ENCODE measurements at places on chromosomes 11 and 22. TPM values are rescaled to one million over a fixed set of nuclear protein-coding genes. Genes with fewer than 3 reads are reported as not detected.

DNA sequence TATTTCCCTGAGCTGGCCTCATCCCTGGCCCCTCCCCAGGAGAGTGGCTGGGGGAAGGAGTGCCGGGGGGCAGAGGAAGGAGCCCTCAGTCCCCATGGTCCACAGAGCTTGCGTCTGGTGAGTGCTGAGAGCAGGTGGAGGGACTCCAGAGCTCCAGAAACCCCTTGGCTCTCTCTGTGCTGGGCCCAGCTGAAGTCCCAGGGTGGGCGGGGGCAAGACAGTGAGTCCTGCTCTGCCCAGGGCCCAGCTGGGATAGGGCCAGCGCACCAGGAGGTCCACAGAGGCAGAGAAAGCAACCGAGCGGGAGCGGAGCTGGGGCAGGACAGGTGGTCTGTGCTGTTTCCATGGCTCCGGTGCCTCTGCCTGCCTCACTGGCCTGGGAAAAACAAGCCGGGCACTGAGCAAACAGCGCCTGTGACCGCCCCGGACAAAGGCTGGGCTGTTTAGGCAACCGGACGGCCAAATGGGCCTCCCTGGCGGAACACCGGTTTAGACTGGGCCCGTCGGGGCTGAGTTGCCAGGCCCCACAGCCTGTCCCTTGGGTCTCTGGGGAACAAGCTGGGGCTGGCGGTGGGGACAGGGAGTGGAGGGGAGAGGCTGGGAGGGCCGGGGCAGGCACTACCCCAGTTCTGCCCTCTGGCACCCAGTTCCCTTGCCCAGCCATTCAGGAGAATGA is 34.1 kb upstream of the WNT7B start:
- peak overlapping the region; percentile 55 for H3K27ac ChIP-seq
- no peaks in the 10 kb centered on the region for H3K27me3 ChIP-seq
- peaks cover 41% of the 10 kb centered on the region for H3K4me1 ChIP-seq
- DNase-seq = no peak
- no peak overlapping the region for H3K4me3 ChIP-seq

DNA sequence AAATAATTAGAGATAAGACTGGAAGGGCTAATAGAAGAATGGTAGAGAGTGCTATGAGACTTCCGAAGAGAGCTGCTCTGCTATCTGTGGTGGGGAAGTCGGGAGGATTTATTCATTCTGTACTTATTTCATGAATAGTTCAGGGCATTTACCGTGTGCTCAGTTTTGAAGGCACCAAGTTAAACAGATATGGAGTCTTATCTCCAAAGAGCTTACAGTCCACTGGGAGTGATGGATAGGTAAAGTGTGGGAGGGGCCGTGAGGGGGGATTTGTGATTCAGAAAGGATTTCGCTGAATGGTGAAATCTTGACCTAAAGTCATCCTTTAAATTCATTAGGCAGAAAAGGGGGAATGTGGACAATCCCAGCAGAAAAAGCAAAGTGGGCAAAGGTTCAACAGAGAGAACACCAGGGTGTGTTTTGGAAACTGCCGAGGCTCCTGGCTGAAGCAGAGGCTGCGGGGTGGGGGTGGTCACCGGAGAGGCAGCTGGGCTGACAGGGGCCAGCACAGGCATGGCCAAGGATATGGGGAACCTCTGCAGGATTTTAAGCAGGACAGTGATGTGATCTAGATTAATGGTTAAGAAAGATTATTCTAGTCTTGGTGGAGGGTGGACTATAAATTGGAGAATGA is 91.2 kb downstream of the UBASH3B start:
- H3K27ac ChIP-seq = no peak overlapping the region
- H3K4me1 ChIP-seq = peaks cover 23% of the 10 kb centered on the region
- H3K36me3 ChIP-seq = no peaks in the 10 kb centered on the region
- H3K4me3 ChIP-seq = no peak overlapping the region
- H3K27me3 ChIP-seq = no peaks in the 10 kb centered on the region

Gene SLN
- total RNA-seq = not detected

- H3K27me3 ChIP-seq = no peaks in the 10 kb centered on the region
- H3K4me3 ChIP-seq = no peak overlapping the region
- H3K27ac ChIP-seq = no peak overlapping the region
- DNase-seq = no peak
- H3K4me1 ChIP-seq = 0 out of 2 replicates have a peak, but pooled peaks cover 6% of the 10 kb centered on the region
Observed at GRCh38 chr11:61480994-61481335, 27.6 kb upstream of the LRRC10B start.

Gene TEX12
- 2.2 TPM for total RNA-seq
